Spinal cord (tissue), 10 donors: ENCODE measurements at places on chromosomes 2 and 18.

GRCh38 chr2:222796413-222797103, 64.3 kb upstream of the ACSL3 start:
- DNase-seq: no peak

- DNase-seq: no peak
These were observed 195.6 kb downstream of the MYCN start for GRCh38 chr2:16135913-16136310.

DNA sequence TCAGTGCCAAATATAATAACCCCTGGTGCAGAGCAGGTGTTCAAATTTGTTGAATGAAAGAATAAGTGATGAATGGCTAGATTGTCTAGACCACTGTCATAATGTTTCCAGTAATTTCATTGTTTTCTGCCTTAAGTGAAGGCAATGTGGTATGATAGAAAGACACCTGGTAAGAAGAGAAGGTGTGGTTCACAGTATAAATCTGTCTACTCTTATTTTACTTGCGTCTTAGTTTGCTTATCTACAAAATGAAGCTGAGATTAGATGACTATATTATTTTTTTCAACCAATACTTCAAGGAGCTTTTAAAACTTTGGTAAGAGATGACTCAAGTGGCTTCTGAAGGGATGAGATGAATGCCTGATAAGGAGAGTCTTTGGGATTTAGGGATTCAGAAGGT, 788.4 kb downstream of the EPHA4 start:
- DNase-seq: no peak

- DNase-seq: no peak
These were observed 95.3 kb downstream of the DCC start for GRCh38 chr18:52435301-52435700.

DNA sequence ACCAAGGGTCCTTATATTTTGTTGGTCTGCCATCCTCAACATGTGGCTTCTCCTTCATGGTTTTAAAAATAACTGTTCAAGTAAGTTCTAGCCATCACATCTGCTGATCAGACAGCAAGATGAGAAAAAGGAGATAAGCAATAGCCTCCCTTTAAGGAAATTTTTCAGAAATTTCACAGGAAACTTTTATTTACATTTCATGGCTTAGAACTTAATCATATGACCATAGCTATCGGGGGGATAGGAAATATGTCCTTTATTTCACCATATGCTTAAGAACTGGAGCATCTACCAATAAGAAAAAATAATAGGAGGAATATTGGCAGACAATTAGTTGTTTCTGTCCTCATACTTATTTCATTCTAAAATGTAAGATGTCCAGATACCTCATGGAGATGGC, 16.2 kb downstream of the ATF2 start:
- DNase-seq: no peak

- no peak for DNase-seq
These were observed 47.5 kb downstream of the GALNT3 start for GRCh38 chr2:165746501-165746900.

- DNase-seq: no peak
These were observed 257.3 kb upstream of the APCDD1 start for GRCh38 chr18:10197097-10197496.

- no peak for DNase-seq
These were observed 184.3 kb upstream of the HNRNPA3 start for GRCh38 chr2:177028296-177028695.
